Stimulated activated CD8-positive, alpha-beta memory T cell treated with anti-CD3 and anti-CD28 coated beads, Interleukin-15, amount 100 ng/mL, for 4 hours (primary cell): ENCODE measurements at places on chromosomes 12 and 14.

- DNase-seq = no peak
Measured at GRCh38 chr12:111904446-111904975, 62.5 kb downstream of the MAPKAPK5 start.

DNA sequence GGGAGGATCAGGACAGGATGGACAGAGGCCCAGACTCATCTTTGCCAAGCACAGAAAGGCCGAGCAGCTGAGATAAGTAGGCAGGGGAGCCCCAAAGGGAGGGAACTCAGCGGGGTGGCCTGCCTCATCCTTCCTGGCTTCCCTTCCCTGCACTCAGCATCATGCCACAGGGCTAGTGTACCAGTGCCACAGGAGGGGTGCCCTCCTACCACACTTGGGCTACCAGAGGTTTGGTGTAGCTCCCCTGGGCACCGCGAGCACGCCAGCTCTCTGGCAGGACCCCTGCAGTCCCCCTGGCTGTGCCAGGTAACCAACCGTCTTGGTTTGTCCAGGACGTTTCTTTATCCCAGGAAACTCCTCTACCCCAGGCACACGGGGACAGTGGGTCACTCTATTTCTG is 123.5 kb downstream of the ESRRB start:
- no peak for DNase-seq

DNA sequence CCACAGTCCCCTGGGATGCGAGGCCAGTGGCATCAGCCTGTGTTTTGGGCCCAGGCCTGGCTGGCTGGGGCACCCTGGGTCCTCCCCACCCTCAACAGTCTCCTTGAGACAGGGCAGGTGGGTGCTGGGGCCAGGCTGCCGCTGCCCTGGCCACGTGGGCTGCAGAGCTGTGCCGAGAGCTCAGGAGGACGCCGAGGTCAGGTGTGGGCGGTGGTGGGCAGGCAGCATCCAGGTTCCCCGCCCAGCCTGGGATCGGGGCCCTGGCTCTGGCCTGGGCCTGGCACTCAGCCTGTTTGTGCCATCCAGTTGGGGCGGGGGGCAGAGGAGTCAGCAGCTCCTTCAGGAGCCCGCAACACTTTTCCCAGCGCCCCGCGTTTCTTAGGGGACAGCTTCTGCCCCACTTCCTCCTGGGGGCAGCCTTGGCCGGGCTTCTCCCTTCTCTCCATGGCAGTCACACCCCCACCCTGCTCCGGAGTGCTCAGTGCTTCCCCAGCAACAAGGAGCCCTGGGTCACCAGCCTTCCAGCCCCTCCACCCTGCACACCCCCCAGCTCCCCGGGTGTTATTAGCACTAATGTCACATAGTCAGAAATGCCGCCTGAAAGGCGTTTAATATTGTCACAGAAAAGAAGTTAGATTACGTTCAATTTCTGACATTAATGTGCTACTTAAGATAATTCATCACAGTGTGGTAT is 30.8 kb downstream of the KIF26A start:
- no peak for DNase-seq

DNA sequence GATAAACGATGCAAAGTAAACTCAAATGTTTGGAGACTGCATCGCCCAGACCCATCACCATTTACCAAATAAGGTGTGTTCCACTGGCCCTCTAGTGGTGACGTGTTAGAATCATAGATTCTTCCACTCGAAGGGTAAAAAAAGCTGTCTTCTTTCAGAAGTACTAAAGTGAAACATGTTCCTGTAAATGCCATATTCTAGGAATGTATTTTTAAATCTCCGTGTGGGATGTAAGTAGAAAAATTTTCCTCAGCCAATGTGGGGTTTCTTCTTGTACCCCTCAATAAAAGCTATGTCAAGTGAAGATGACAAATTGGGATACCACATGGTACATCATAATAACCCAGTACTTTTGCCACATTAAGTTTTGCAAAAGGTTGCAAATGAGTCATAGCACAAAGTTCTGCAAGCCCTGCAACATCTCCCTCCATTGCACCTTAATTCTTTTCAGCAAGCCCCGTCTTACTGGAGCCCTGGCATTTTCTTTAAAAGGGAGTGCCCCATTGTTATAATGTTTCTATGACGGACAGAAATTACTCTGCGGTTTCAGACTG is 100.8 kb downstream of the CCER1 start:
- no peak for DNase-seq

DNA sequence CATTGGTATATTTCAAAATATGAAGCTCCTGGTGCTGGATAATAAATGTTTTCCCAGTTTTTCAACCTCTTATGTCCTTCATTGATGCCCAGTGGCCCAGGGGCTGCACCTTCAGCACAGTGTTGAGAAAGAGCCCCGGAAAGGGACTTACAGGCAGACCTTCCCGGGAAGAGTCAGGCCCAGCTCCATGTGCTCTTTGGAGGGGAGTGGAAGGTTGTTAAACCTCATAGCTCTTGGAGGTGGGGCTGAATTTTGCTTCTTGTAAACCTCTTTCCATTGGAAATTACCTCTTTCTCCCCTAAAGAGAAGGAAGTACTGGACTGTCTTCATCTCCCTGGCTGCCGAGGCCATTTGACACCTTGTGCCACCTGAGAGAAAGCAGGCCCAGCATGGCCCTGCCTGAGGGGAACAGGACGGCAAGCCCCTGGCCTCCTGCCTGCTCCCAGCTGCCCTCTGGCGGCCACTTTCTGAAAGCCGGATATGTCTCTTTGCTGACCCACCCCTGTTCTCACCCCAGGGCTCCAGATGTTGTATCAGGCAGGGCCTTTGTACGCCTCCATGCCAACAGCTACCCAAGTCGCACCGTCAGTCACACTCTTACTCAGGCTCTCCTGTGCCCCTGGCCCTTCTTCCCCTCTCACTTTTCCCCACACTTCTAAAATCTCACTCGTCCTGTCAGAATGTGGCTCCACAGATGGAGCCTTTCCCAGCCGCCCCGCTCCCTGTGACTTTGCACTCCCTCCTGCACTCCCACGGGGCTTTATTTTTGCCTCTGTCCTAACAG is 43.0 kb downstream of the EVL start:
- DNase-seq = peak; percentile 79

DNA sequence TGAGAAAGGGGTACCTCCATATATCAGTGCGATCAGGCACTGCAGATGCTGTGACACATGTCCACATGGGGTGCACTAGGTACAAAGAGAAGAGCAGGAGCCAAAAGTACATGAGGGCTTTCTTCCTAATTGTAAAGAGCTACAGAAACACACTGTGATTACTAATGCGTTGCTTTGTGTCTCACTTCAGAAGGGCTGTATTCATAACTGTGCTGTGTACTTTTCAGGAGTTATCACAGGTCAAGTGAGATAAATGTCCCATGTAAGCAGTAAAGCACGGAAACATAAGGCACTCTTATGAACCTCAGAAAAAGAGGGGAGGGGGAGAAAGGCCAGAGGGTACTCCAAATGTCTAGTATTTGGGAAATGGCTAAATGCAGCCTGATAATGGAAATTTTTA is 10.6 kb downstream of the SPRING1 start:
- no peak for DNase-seq

GRCh38 chr14:104584557-104584956 is 5.0 kb downstream of the C14orf180 start:
- no peak for DNase-seq

GRCh38 chr14:99755068-99755405 is 38.2 kb upstream of the EML1 start:
- DNase-seq = no peak

DNA sequence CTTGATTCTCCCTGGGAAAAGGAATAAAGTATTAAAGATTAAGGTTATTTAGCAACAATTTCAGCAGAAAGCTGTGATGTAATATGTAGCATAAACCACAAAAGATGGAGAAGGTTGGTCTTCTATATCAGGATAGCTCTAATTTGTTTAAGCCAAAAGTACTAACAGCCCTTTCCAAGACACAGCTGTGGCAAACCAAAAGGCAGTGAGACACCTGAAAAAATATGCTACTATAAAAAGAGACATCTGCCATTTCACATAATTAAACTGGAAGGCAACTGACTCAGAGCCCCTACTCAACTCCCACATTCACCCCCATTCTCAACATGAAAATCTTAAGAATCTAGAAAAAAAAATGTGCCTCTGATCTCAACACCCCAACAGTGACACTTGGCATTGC is 390.2 kb upstream of the PRICKLE1 start:
- no peak for DNase-seq

DNA sequence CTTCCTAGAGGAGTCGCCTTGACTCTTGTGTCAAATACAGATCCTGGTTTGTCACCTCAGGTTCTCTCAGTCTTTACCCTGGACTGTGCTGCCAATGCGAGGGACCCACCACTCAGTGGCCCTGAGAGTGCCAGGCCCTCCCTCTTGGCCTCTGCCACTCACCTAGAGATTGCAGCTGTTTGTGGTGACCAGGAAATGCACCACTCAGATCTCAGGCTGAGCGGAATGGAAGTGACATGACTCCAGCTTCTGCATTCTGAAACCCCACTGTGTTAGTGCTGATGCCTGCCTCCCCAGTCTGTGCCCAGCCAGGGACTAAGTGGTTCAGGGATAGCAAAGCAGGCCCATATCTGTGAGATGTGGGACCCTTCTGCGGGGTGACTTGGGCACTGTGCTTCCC is 27.8 kb upstream of the NEDD1 start:
- DNase-seq = no peak

GRCh38 chr12:45685680-45686079 is 43.8 kb upstream of the ARID2 start:
- no peak for DNase-seq

DNA sequence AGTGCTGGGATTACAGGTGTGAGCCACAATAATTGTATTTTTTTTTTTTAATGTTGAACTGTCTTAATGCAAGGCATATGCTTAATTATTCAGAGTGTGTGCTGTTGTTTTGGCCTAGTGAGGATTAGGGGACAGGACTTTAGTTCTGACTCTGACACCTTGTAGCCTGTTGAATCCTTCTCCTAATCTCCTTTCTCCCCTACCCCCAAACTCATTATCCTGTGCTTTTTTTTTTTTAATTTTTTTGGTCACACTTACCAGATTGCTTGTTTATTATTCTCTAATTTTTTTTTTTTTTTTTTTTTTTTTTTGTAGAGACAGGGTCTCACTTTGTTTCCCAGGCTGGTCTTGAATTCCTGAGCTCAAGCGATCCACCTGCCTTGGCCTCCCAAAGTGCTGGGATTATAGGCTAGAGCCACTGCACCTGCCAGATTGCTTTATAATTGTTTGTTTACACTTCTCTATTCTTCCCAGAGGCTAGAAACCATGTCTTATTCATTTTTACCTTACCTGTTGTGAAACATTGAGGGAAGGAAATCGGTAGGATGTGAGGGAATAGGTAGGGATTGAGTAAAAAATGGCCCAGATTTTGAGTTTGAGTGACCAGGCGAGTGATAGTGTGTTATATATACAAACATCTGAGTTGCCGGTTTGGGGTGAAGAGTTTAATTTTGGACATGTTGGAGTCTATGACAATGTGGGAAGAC is 32.2 kb downstream of the DIP2B start:
- DNase-seq = no peak

DNA sequence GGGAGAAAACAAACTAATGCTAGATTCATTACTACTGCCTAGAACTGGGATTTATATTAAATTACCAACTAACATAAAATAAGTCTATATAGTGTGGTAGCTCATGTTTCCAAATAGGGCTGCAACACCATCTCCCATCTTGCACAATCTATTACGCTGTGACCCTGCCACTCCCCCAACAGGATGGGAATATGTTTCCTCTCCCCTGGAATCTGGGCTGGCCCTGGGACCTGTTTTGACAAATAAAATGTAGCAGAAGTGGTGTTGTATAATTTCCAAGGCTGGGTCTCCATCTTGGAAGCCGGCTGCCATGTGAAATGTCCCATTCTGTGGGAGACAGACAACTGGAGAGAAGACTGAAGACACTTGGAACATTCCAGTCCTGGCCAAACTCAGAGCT is 45.6 kb upstream of the FERMT2 start:
- DNase-seq = no peak

GRCh38 chr12:85441741-85442140 is 161.7 kb downstream of the ALX1 start:
- DNase-seq = no peak
